ENCODE measurements at places on chromosomes 13 and 19. TPM values are rescaled to one million over a fixed set of nuclear protein-coding genes. Genes with fewer than 3 reads are reported as not detected.

Gene BIVM
- total RNA-seq, result 5.2 TPM

Gene LMTK3
- 14.0 TPM for total RNA-seq

Gene LIG1
- total RNA-seq, result 121 TPM

Gene SLC1A6
- total RNA-seq, result not detected

Gene MBD3L3
- total RNA-seq, result not detected

Gene RHPN2
- total RNA-seq, result 0.16 TPM

Gene MAST1
- 0.93 TPM for total RNA-seq

Gene KLK2
- not detected for total RNA-seq

Gene ANKRD27
- total RNA-seq, result 23.6 TPM

Gene ZNF302
- 56.8 TPM for total RNA-seq

Gene MAMSTR
- total RNA-seq, result 0.81 TPM

Gene SKA3
- total RNA-seq, result not detected

Gene MBD3L2
- total RNA-seq, result not detected

Gene GARIN5A
- total RNA-seq, result 0.93 TPM

Gene RDH8
- not detected for total RNA-seq

Gene RNF113B
- not detected for total RNA-seq

GRCh38 chr13:75309981-75310580 is 171.9 kb downstream of the TBC1D4 start:
- no peaks in the 10 kb centered on the region for H3K4me1 ChIP-seq
- no peak overlapping the region for H3K4me3 ChIP-seq
- no peak for DNase-seq
- no peak overlapping the region for H3K27ac ChIP-seq

GRCh38 chr19:5877882-5878281 is 7.5 kb upstream of the FUT5 start:
- H3K4me1 ChIP-seq, result no peaks in the 10 kb centered on the region
- H3K27me3 ChIP-seq, result no peaks in the 10 kb centered on the region
- no peaks in the 10 kb centered on the region for H3K36me3 ChIP-seq
- H3K27ac ChIP-seq, result no peak overlapping the region
- no peak overlapping the region for H3K4me3 ChIP-seq

GRCh38 chr19:33504058-33504444 is 17.5 kb downstream of the PEPD start:
- H3K36me3 ChIP-seq, result no peaks in the 10 kb centered on the region
- no peak overlapping the region for H3K27ac ChIP-seq
- H3K27me3 ChIP-seq, result no peaks in the 10 kb centered on the region
- no peak for DNase-seq

DNA sequence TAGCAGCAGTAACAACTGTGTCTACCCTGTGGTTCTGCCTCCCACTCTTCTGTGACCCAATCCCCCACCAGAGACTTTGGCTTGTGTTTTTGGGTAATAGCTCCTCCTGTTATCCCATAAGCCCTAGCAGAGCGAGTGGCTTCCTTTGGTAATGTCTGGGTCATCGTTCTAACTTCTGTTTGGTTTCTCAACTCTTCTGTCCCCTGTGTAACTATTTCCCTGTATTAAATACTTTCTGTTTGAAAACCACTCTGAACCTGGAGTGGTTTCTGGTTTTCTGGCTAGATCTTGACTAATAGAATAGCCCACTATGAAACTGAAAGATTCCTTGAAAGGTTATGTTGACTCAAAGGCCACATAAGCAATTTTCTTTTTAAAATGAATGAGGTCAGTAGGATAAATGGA is 350.0 kb downstream of the DCT start:
- no peak overlapping the region for H3K4me3 ChIP-seq
- no peaks in the 10 kb centered on the region for H3K36me3 ChIP-seq
- no peak overlapping the region for H3K27ac ChIP-seq
- DNase-seq, result no peak
- H3K4me1 ChIP-seq, result no peaks in the 10 kb centered on the region

DNA sequence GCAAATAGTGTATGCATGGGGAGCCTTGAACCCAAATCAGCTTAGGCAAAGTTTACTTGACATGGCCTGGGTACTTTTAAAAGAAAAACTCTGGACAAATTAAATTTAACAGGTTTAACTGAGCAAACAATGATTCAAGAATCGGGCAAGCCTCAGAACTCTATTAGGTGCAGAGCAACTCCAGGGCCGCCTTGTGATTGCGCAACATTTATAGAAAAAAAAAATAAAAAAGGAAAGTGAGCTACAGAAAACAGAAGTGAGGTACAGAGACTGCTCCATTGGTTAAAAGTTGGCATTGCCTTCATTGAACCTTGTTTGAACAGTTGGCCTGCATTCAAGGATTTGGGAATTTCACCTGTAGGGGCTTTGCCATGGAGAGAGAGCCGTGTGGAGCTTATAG is 421.0 kb upstream of the TSHZ3 start:
- no peaks in the 10 kb centered on the region for H3K27me3 ChIP-seq
- no peak overlapping the region for H3K4me3 ChIP-seq
- no peaks in the 10 kb centered on the region for H3K36me3 ChIP-seq
- H3K4me1 ChIP-seq, result no peaks in the 10 kb centered on the region
- no peak for DNase-seq

- no peak for DNase-seq
- peaks cover 6% of the 10 kb centered on the region for H3K4me1 ChIP-seq
- H3K27me3 ChIP-seq, result no peaks in the 10 kb centered on the region
- no peaks in the 10 kb centered on the region for H3K36me3 ChIP-seq
Measured at GRCh38 chr13:51846756-51847155, 1.8 kb upstream of the TMEM272 start.

DNA sequence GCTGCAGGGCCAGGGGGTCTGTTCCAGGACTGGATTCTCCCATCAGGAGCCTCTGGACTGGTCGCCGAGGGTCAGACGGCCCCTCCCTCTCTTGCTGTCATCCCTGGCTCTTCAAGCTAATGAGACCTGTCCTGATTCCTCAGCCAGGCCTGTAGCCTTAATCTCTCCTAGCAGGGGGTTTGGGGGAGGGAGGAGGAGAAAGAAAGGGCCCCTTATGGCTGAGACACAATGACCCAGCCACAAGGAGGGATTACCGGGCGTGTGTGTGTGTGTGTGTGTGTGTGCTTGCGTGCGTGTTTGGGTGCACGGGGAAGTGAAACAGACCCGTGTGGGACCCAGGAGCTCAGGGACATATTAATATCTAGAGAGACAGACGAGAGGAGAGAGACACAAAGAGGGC is 1.9 kb upstream of the CRX start:
- peaks cover 3% of the 10 kb centered on the region for H3K27me3 ChIP-seq
- H3K4me3 ChIP-seq, result no peak overlapping the region
- H3K4me1 ChIP-seq, result no peaks in the 10 kb centered on the region
- DNase-seq, result no peak
- no peak overlapping the region for H3K27ac ChIP-seq
- no peaks in the 10 kb centered on the region for H3K36me3 ChIP-seq

- H3K36me3 ChIP-seq, result no peaks in the 10 kb centered on the region
- no peak overlapping the region for H3K27ac ChIP-seq
- H3K27me3 ChIP-seq, result no peaks in the 10 kb centered on the region
- no peak overlapping the region for H3K4me3 ChIP-seq
- DNase-seq, result no peak
- no peaks in the 10 kb centered on the region for H3K4me1 ChIP-seq
Measured at GRCh38 chr13:62294244-62294643, 878.6 kb upstream of the PCDH20 start.

- H3K36me3 ChIP-seq, result no peaks in the 10 kb centered on the region
- peak overlapping the region; percentile 52 for H3K4me3 ChIP-seq
Measured at GRCh38 chr19:14248578-14249011, 42.6 kb upstream of the ADGRL1 start.

DNA sequence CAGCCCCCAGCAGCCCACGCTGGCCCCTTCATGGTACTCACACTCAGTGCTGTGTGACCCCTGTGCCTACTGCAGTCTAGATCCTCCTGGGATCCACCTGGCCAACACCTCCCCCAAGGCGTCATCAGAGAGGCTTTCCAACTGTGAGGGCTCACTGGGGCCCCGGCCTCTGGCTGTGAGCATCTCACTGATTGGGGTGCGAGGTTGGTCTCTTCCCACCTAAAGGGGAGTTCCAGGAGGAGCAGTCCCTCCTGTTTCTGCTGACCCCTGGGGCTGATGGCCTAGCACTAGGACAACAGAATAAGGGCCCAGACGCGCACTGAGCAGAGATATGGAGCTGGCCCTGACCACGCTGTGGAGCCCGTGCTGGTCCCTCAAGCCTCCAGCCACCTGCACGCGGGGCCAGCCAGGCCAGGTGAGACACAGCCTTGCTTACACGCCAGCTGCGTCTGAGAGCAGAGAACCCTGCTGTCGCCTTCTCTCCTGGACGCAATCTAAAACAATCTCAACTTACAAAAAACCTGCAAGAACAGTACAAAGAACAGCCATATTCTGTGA is 32.2 kb downstream of the ELL start:
- no peaks in the 10 kb centered on the region for H3K27me3 ChIP-seq
- no peak overlapping the region for H3K27ac ChIP-seq
- H3K4me3 ChIP-seq, result no peak overlapping the region
- no peak for DNase-seq
- H3K4me1 ChIP-seq, result peaks cover 63% of the 10 kb centered on the region

DNA sequence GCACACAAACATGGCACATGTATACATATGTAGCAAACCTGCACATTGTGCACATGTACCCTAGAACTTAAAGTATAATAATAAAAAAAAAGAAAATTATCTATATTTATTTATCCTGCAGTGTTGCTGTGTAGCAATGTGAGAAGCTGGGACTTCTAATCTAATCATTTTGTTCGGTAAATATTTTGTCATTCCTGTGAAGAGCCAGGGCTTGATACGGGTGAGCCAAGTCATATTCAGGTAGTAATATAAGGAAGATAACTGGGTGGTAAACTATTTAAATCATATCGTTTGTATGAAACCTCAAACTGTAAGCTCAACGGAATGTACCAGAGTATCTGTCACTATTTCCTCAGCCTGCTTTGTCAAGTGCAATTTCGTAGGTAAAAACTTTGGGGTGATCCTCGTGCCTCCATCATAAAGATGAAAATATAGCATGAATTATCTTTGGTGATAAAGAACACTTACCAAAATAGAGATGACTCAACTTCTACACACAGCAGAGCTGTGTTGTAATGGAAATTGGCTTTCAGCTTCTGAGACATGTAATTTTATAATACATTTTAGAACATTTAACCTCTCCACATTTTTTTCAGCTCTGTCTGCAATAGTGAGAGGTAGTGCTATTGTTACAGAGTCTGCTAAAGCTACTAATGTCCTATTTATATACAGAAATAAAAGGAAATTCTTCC is 92.9 kb downstream of the PCDH9 start:
- no peak overlapping the region for H3K4me3 ChIP-seq
- H3K27me3 ChIP-seq, result no peaks in the 10 kb centered on the region

- no peaks in the 10 kb centered on the region for H3K27me3 ChIP-seq
- DNase-seq, result no peak
- no peak overlapping the region for H3K27ac ChIP-seq
- no peak overlapping the region for H3K4me3 ChIP-seq
Measured at GRCh38 chr13:59746291-59746962, 417.3 kb downstream of the DIAPH3 start.

GRCh38 chr19:45640849-45641273 is 1.7 kb upstream of the EML2 start:
- H3K27me3 ChIP-seq, result no peaks in the 10 kb centered on the region
- no peak overlapping the region for H3K27ac ChIP-seq
- DNase-seq, result no peak

GRCh38 chr19:35879770-35880317 is 11.5 kb downstream of the APLP1 start:
- no peaks in the 10 kb centered on the region for H3K36me3 ChIP-seq
- H3K27ac ChIP-seq, result no peak overlapping the region
- H3K27me3 ChIP-seq, result peaks cover 6% of the 10 kb centered on the region
- H3K4me3 ChIP-seq, result no peak overlapping the region
- H3K4me1 ChIP-seq, result peaks cover 4% of the 10 kb centered on the region

- H3K27ac ChIP-seq, result no peak overlapping the region
- no peak overlapping the region for H3K4me3 ChIP-seq
- no peaks in the 10 kb centered on the region for H3K4me1 ChIP-seq
- DNase-seq, result no peak
Measured at GRCh38 chr13:43792076-43792881, 5.5 kb upstream of the ENOX1 start.

DNA sequence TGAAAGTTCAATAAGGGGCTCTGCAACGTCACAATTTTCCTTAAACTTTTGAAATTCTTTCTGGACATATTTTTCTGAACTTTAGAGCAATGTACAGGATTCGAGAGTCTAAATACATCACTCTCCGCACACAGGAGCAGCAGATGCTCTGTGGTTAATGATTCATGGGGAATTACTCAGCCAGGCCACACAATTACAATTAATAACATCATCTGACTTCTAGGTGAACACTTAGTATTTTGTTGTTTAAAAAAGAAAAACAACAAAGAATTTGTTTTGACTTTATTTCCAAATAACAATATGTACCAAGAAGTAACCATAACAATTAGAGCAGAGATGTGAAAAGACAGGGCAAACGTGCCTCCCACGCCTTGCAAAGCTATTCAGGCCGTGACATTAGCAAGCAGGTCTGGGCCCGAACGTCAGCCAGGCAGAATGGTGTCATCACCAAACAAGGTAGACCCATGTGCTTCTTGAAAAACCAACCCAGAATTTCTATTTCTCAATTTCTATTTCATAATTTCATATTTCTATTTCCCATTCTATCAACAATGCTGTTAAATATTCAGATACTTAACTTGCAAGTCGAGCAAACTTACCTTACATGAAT is 236.3 kb downstream of the COL4A1 start:
- no peak for DNase-seq
- no peaks in the 10 kb centered on the region for H3K27me3 ChIP-seq
- no peaks in the 10 kb centered on the region for H3K36me3 ChIP-seq

DNA sequence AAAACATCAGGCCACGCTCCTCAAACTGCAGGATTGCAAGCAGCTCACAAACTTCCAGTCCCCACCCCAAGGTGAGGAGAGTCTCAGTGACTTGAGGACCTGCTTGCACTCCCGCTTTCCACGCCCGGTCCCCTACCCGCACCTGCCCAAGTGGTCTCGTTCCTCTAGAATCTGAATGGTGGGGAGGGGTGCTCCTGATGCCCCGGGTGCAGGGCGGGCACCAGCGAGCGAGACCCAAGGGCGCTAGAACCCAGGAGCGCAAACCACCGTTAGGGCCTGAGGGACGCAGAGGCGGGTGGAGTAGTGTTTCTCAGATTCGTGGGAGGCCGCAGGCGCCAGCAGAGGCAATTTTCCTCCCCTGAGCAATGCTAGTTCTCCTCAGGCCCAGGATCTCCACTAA is 40.3 kb downstream of the SOX1 start:
- H3K4me1 ChIP-seq, result no peaks in the 10 kb centered on the region
- no peaks in the 10 kb centered on the region for H3K27me3 ChIP-seq
- no peak overlapping the region for H3K27ac ChIP-seq
- H3K36me3 ChIP-seq, result no peaks in the 10 kb centered on the region
- H3K4me3 ChIP-seq, result no peak overlapping the region

- DNase-seq, result no peak
- no peaks in the 10 kb centered on the region for H3K36me3 ChIP-seq
- no peaks in the 10 kb centered on the region for H3K27me3 ChIP-seq
- no peak overlapping the region for H3K27ac ChIP-seq
- H3K4me3 ChIP-seq, result no peak overlapping the region
Measured at GRCh38 chr13:100546713-100547405, 41.7 kb downstream of the GGACT start.
